ENCODE measurements at places on chromosomes 13 and 19. TPM values are rescaled to one million over a fixed set of nuclear protein-coding genes. Genes with fewer than 3 reads are reported as not detected.

Gene BEST2
- total RNA-seq = not detected

GRCh38 chr13:41028051-41028450 is 8.9 kb upstream of the ELF1 start:
- no peak for DNase-seq

DNA sequence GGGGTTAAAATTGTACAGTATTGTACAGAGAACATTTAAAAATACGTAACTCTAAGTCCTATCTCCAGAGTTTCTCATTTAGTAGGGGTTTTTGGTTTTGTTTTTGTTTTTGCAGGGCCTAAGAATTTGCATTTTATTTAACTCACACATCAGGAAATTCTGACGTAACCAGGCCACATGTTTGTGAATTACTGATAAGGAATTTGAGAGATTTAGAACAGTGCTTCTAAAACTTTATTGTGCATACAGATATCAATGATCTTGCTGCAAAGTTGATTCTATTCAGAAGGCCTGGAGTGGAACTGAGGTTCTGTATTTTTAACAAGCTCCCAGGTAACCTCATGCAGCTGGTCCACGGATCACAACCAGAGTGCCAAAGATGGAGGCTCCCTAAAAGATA is 49.3 kb downstream of the LIG4 start:
- no peak for DNase-seq

DNA sequence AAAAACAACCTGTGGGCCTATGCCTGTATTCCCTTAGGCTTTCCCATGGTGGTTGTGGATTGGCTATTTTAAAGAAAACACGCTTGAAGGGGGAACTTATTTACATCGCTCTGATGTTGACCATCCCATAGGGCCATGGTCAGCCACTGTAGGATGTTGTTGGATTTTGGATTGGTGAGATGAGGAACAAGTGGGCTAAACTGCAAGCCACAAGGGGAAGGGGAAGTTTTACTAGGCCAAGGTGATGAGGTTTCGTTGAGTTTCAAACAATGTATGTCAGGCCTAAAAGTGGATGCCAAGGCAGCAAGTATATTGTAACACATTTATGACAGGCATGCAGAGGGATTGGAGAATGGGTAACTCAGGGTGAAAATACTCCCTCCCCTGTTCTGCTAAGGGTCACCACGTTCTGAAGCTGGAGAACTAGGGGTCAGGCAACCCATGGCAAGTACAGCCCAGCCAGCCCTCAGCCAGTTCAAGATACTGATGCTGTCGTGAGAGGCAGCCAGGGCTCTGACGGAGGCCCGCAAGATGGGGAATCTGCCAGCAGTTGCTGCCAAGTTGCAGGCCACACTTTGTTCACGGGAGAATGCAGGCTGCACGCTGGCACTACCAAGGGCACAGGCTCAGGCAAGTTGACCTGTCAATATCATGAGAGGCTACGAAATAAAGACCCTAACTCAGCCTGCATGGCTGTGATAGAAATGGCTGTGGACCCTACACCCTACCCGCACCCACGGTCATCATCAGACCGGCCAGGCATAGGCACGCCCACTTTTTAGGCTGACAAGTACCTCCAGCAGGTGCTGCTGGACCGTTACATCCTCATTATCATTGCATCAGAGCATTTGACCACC is 11.1 kb downstream of the IRGC start:
- no peak for DNase-seq

Gene STOML3
- not detected for total RNA-seq

DNA sequence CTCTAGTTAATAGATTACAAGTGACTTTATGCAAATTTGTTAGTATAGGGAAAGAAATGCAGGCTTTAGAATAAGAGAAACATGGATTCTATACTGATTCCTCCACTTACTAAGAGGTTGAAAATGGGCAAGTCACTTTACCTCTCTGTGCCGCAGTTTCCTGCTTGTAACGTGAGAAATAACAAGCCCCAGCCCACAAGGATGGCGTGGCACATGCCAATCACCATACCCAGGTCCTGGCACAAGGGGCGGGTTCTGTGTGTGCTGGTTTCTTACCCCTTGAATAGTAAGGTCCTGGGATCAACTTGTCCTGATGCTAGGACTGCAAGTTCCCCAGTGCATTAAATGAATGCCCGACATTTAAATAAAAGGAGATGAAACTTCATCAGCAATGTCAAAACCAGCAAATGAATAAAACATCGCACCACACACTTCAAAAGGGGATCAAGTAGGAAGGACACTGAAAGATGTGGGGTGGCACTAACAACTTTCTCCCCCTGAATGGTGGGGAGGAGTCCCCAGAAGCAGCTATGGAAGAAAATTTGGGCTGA is 7.9 kb upstream of the SIGLEC9 start:
- DNase-seq = no peak

DNA sequence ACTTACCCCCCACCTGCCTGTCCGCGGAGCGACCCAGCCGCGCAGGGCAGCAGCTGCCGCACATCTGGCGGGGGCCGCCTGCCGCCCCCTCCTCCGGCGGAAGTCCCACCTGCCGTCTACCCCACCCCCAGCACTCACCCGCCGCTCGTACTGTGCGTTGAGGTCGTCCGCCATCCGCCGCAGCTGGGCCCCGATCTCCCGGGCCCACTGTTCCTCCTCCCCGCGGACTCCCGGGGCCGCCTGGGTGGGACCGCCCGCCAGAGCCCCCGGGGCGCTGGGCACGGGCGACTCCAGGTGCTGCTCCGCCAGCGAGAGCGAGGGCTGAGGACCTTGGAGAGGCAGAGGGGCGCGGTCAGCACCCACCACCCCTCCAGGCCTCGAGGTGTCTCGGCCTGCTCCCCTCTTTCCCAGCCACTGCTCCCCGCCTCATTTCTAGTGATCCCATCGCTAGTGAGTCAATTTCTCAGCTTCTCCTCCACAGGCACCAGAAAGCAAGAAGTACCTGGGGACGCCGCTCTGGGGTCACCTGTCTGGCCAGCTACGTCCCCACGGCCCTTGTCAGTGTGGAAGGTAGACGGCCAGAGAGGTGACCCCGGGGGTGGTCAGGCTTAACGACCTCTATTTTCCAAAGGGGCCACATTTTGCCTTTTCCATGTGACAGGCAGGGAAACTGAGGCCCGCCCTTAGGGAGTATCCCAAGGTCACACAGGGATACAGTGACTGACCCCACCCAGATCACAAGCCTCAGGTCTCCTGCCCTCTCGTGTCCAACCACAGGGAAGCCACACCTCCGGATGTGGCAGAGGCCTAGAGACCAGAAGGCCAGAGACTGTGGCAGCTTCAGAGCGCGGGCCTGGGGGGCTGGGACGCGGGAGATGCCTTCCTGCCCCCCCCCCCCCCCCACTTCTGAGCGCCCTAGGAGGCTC is 4.3 kb downstream of the BBC3 start:
- DNase-seq = peak; percentile 92

- no peak for DNase-seq
These were observed 26.3 kb downstream of the EPS15L1 start for GRCh38 chr19:16445238-16446107.

Gene DACT3
- 10.0 TPM for total RNA-seq

DNA sequence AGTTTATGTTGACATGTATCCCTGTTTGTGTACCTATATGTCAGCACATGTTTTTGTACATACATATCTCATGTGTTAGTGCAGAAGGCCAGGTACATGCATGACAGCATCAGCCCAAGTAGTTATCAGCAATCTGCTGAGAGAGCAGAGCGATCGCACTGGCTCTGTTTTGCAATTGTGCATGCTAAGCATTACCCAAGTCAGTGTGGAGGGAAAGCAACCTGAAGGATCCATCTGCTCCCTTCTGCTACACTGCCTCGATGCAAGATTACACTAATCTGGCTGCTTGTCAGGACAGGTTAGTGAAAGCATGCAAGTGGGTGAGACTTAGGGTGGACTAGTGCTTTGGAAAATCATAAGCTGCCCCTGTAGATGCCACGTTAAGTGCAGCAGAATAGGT is 211.8 kb downstream of the PCCA start:
- DNase-seq = no peak

Gene TUBB4A
- total RNA-seq = 0.58 TPM

DNA sequence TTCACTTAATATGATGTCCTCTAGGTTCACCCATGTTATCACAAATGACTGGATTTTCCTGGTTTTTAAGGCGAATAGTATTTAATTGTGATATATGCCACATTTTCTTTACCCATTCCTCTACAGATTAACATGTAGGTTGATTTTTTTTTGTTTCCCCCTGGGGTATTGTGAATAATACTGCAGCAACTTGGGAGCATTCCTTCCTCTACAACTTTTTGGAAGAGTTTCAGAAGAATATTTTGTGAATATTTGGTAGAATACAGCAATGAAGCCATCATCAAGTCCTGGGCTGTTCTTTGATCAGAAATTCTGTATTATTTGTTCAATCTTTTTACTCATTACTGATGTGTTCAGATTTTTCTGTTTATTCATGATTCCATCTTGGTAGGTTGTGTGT is 5.6 kb upstream of the ZNF331 start:
- DNase-seq = no peak

Gene NLRP9
- total RNA-seq = not detected

DNA sequence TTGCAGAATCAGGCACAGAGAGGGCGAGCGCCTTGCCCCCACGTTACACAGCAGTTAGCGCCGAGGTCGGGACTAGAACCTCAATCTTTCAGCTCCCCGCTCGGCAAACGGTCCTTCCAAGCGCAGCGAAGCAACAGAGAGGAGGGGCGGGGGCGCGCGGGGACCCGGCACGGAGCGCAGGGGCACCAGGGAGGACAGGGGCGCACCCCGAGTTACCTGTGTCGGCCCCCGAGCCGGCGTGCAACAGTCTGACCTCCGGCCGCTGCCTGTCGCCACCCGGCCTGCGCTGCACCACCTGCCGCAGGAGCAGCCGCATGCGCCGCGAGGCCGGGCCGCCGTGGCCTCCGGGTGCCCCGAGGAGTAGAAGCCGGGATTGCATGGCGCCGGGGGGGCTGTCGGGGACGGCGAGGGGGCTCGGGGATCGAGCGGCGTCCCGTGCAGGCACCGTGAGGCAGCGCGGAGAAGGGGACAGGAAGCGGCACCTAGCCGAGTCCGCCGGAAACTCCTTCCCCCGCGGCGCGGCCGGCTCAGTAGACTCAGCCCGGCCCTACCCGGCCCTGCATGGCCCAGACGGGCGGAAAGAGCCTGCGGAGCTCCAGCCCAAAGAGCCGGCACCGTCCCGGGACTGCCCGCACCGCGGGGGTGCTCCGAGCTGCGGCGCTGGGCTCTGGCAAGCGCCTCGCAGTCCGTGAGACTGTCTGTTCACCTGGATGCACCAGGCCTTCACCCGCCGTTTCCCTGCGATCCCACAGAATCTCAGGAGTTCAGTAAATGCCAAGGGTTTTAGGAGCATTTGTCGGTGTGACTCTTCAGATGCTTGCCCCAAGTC is at the start of gene VWA8:
Gene VWA8, minus strand, starts transcription at position 473 of the 829 bp plus-strand sequence. Its CDS starts 94 bp downstream, at position 379.
- DNase-seq = peak; percentile 93

Gene ZNF564
- total RNA-seq = 13.7 TPM

Gene CKM
- total RNA-seq = 0.41 TPM

DNA sequence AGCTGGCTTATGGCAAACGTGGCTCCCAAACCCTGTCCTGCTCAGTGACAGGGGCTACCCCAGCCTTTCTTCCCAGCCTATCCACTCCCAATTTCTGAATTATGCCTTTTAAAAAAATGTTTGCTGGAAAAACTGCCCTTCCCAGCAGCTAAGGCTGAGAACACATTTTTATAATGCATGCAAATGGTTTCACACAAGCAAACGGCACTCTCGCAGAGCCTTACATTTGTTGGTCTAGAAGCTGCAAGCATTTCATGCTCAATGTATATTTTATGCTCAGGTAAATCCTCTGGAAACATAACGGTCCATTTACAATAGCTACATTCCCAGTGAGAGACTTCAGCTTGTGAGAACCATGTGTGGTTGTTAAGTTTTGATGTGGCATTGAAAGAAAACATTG is 61.4 kb downstream of the SLC7A1 start:
- no peak for DNase-seq

DNA sequence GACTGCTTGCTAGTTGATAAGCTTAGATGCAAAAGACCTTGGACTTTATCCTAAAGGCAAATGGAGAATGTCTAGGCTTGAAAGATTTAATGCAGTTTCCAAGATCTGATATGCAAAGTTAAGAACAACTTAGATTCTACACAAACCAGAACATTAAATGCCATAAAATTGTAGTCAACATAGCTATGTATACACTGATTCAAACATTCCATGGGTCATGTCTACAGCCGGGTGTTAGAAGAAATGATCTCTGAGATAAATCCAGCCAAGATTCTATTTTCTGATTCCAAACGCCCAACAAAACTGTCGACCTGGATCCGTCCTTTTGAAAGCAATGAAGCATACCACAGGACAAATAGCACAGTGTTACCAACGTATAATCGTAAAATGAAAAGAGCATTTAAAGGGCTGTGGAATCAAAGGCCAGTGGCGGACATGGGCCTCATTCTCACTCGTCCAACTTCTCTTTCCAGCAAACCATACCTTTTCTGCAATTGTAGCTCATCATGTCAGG is 52.7 kb downstream of the KCTD12 start:
- DNase-seq = no peak

Gene KLK4
- total RNA-seq = not detected

Gene MEIOSIN
- not detected for total RNA-seq

Gene MEDAG
- total RNA-seq = 5.5 TPM

- DNase-seq = no peak
These were observed 138.2 kb downstream of the PIBF1 start for GRCh38 chr13:72920097-72920496.

GRCh38 chr19:16198370-16198651 is 600 bp downstream of the AP1M1 start:
- no peak for DNase-seq

DNA sequence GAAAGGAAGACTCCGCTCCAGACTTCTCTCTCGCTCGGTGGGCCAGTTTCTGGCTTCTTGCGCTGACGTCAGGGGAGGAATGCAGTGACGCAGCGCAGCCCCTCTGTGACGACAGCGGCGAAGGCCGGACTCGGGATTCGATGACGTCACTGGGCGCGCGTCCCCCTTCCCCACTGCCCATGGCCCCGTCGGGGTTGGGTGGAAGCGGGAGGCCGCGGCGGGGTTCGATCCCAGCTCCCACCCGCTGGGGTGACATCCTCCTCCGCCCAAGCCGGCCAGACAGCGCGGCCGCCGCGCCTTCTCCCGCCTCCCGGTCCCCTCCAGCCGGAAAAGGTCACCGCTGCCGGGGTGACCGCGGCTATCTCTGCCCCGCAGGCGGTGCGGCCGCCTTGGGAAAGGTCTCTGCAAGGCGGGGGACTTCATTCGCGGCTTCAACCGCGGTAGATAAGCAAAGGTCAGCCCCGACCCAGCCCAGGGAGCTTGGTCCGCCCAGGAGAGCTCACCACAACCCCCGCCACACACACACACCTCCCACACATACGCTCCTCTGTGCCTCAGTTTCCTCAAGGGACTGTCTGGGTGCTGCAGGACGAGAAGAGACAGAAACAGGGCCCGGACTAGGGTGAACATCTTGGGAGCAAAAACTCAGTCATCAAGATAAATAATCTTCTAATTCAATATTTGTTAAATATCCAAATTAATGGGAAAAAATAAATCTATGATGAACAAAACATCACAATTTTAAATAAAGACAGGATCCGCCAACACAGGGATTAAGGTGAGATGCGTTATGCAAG is 844 bp upstream of the RFX1 start:
- DNase-seq = peak; percentile 94

GRCh38 chr13:114203536-114203935 is 24.5 kb downstream of the CFAP97D2 start:
- no peak for DNase-seq

Gene FXYD7
- 0.61 TPM for total RNA-seq
